ENCODE measurements at places on chromosomes 7 and 10.
A peak's percentile ranks its signal among the peaks of the same experiment; 100 is the strongest.

GRCh38 chr7:103240806-103241205, 56.4 kb upstream of the PMPCB start:
- no peak for DNase-seq

DNA sequence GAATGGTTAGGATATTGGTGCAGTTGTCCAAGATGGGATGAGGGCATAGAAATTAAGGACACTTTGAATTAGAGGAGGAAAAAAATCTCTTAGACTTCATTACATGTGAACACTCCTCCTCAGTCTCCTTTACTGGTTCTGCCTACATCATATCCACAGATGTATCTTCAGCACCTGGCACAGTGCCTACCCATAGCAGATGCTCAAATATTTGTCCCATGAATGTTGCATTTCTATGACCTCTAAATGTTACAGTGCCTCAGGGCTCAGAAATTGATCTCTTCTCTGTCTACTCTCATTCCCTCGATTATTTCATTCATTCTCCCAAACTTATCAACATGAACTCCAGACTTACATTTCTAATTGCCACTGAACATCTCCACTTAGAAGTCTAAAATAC, 17.1 kb downstream of the CNNM1 start:
- DNase-seq: peak; percentile 52

GRCh38 chr7:40848541-40849221, 713.9 kb downstream of the SUGCT start:
- DNase-seq: peak; percentile 19

GRCh38 chr10:129546106-129546505, 79.1 kb downstream of the MGMT start:
- DNase-seq: no peak

DNA sequence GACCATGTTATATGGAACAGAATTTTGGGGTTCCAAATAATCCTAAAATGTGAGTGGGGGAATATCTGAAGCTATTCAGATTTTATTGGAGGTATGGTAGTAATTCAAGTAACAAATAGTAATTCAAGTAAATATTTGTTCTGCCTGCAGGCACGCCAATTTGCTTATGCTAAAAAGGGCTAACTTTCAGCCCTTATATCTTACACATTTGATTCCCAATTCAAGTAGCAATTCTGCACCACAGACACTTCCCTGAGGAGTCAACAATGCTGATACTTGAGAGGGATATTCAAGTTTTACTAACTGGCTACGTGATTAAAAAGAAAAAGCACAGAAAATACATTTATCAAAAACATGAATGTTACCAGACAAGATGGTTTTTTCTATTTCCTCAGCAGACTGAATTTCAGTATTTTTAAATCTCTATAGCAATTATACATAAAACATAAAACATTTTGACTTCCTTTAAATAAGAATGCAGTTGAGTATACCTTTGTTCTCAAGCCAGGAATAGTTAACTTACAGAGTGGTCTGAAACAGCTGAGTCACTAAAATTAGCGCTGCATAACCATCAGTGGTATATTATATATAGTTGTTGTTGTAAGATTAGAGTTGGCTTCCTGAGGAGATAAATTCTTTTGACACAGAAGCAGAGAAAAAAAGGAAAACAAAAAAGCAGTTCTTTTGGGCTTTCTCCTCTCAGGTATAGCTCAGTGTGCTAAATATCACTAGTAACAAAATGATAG, 33.9 kb downstream of the MTPN start:
- DNase-seq: peak; percentile 19

- peak; percentile 92 for DNase-seq
These were observed 6.4 kb downstream of the ATE1 start for GRCh38 chr10:121921238-121921931.

- no peak for DNase-seq
These were observed 15.3 kb downstream of the IGF2BP3 start for GRCh38 chr7:23454881-23455526.

DNA sequence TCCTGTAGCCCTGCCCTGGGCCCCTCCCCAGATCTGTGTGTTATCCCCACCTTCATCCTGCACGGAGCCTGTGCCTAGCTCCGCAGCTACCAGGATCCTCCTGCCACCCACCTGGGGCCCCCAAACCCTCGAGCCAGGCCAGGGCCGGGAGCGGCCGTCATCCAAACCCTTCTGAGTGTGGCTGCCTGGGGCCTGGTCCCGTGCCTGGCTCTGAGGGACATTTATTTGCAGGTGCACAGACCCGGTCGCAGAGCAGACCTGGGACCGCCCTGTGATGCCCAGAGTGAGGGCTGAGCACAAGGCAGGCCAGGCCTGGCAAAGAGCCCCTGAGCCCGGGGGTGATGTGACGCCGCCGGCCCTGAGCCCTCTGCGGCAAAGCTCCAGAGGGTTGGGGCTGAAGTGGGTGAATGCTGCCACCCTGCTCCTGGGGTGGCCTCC, 27.4 kb upstream of the INPP5A start:
- no peak for DNase-seq

GRCh38 chr7:11748884-11749283, 83.1 kb downstream of the THSD7A start:
- DNase-seq: no peak

DNA sequence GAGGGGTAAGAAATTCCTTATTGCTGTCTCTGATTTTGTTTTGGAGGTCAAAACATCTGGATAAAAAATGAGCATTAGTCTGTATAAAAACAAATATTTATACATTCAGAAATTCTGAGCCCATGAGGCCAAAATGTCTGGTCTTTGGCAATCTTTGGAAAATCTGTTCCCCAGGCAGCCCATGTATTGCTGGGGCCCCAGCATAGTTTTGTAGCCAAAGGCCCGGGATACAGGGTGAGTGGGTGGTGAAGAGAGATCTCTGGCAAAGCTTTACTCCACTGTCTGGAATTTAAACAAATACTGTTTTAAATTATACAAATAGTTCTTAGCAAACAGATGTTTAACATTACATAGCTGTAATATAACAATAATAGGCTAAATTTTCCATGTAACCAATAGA, 134.7 kb upstream of the GALNT17 start:
- DNase-seq: peak; percentile 23

All from umbilical cord (tissue), 2 donors.